Naive thymus-derived CD8-positive, alpha-beta T cell (primary cell): ENCODE measurements at places on chromosomes 11 and 22.

- no peak for DNase-seq
These were observed 43.0 kb upstream of the WT1 start for GRCh38 chr11:32478277-32478731.

DNA sequence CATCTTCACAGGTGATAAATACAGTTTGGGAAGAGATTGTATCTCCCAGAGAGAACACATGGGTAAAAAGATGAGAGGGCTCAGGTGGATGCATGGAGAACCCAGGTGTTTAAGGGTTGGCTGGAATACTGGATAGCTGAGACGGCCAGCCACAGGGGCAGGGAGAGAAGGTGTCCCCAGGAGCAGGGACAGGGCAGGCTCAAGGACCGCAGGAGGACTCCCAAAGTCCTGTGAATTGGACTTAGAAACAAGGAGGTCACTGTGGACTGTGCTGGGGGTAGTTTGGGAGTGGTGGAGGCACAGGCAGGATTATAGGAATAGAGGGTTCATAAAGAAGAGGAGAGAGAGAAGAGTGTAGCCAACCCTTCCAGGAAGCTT, 103.8 kb upstream of the PARVA start:
- DNase-seq, result no peak

GRCh38 chr11:44598831-44599230, 33.4 kb downstream of the CD82 start:
- DNase-seq, result no peak

- DNase-seq, result peak; percentile 32
These were observed 98.9 kb upstream of the UBASH3B start for GRCh38 chr11:122556605-122557004.

DNA sequence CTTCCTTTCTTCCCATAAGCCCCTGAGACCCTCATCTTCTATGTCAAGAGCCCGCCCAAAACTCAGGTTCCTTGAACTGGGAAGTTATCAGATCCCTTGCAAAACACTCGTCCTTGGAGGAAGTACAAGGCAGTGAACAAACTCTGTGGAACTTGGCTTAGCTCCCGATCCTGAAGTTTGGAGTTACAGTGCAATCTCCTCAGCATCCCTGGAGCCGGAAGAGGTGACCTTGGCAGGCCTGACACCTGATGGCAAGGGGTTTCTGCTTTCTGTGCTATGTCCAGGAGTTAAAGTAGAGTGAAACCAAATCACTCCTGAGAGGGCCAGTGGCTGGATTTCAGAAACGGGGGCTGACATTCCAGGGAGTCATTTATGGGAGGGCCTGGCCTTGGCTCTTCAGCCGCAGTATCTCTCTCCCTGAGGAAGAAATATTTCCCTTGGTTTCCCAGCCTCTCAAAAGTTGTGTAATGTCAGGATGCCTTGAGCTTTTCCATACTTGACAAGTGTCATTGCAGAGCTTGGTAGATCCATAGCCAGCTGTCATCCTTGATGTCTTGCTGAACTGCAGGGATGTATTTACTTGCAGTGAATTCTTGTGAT, 1.9 kb upstream of the GRAMD1B start:
- DNase-seq, result no peak

DNA sequence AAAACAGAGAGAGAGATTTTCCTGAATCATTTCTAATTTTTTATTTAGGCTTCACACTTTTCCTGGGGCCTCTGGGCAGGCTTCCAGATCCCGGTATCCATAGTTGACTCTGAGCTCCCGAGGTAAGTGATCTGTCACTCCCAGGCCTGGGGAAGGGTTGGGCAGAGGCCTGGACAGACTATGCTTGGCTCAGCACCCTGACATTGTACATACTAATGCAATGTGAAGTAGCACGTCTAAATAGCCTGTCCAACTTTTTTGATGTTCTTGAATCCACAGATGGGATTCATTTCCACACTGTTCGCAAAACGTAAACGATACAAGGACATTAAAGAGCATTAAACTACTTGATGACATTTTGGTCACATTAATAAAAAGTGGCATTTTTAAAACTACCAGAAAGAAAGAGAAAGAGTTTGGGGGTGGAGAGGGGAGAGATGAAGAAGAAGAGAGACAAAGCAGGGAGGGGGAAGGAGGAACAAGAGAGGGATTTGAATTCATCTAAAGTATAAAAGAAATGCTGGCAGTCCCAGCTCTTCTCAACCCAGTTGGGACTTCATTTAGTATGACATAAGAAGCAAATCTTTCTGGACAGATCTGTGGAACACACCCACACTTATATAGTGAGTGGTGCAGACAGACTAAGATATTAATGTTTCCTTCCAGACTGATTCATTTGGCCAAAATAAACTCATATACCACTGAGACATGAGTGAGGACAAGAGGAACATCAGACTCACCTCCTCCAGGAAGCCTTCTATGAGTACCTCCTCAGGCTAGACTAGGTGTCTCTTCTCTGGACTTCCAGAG, 514.2 kb downstream of the SOX6 start:
- no peak for DNase-seq

GRCh38 chr11:30143098-30143705, 87.6 kb upstream of the FSHB start:
- peak; percentile 2 for DNase-seq

- DNase-seq, result no peak
These were observed 305.1 kb downstream of the CNTN5 start for GRCh38 chr11:99325847-99326246.

GRCh38 chr11:70846781-70847655, 405.4 kb downstream of the SHANK2 start:
- DNase-seq, result no peak

DNA sequence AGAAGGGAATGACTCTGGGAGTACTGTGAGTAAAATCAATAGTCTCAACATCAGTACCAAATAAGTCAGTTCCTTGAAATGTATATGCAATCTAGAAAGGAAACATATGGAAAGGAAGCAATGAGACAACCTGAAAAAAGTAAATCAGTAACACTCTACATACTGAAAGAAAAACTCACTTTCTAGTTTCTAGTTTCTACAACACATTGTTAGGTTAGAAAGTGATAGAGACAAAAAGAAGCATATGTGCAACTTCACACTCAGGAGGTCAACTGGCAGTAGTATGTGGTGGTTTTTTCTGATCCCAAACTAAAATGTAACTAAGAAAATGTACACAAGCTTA, 156.5 kb upstream of the SOX6 start:
- no peak for DNase-seq

- no peak for DNase-seq
These were observed 457.7 kb downstream of the BRD1 start for GRCh38 chr22:49369726-49370626.

DNA sequence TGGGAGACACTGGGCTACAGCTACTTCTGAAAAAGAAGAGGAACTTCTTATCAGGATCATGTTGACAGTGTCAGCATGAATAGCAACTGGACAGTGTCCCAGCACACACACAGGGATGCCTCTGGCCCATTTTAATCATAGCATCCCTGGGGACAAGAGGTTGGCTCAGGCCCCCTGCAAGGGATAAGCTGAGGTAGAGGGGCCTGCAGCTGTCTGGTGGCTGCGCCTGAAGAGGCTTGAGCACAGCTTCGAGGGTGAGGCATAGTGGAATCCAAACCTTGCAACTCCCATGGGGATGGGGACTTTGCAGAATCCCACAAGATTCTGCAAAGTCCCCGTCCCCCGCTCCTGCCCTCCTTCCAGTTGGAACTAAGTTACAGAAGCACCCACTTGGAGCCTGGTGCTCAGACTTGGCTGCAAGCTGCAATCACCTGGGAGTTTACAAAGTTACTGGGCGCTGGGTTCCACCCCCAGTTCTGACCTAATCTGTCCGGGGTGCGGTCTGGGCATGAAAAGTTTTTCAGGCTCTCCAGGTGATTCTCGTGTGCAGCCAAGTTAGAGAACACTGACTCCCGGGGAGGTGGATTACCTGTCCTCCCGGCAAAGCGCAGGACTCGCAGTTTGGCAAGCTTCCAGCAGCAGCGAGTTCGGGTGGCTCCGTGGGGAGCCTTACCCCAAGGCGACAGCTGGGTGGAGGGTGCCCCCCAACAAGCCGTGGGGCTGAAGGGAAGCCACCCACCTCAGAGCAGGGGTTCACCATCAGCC, 16.0 kb upstream of the LINC01488 start:
- no peak for DNase-seq

DNA sequence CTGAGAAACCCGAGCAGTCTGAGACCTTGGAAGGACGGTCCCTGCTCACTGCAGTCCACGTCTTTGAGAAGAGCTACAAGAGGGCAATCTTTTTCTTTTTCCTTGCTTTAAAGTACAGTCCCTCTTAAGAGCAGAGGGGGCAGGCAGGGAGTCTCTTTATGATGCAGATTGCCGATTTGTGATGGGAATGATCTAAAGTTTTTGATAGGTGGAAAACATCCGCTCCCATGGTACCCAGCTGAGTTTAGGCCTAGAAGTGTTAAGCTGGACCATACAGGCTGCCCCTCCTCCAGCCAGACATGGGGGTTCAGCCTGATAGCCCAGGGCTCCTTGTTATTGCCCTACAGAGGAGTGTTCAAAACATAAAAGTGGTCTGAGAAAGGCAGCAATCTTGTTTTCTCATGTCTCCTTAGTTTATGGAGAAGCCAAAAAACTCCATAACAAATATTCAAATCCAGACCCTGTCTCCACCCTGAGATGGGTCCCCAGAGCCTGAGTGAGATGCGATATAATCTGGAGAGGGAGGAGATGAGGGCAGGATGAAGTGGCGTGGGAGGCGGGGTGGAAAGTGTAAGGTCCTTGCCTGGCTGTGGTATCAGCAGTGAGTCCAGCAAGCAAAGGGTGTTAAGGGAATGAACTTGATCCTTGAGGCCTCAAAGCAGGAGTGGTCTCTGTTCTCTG, 135.1 kb downstream of the FDX1 start:
- no peak for DNase-seq

GRCh38 chr11:72001834-72002591, 3.3 kb downstream of the IL18BP start:
- no peak for DNase-seq

DNA sequence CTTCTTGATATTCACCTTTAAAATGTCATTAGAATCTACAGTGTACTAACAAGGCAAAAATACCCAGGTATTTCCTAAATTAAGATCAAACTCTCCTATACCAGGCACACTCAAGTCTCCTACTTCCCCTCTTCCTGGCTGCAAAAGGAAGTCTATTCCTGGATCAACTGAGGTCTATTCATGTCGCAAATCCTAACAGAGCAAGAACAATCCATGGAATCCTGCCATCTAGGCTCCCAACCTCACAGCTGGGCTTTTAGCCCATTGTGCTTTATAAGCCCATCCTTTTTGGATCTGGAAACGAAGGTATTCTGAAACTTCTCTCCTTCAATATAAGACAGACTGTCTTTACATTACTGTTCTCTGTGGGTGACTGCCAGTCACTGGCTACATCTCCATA, 161.8 kb downstream of the SOX6 start:
- no peak for DNase-seq

GRCh38 chr11:16737818-16738192, 642 bp upstream of the C11orf58 start:
- no peak for DNase-seq
